ENCODE measurements at places on chromosomes 11 and 22. TPM values are rescaled to one million over a fixed set of nuclear protein-coding genes. Genes with fewer than 3 reads are reported as not detected.
A peak's percentile ranks its signal among the peaks of the same experiment; 100 is the strongest.

GRCh38 chr11:95791709-95792033, 1.4 kb downstream of the CEP57 start:
- peak overlapping the region; percentile 98 for H3K27ac ChIP-seq
- DNase-seq: no peak
- H3K4me1 ChIP-seq: peaks cover 20% of the 10 kb centered on the region
- H3K4me3 ChIP-seq: peak overlapping the region; percentile 54
- no peaks in the 10 kb centered on the region for H3K27me3 ChIP-seq

OSBP2 gene
- polyA plus RNA-seq: 25.5 TPM

DNA sequence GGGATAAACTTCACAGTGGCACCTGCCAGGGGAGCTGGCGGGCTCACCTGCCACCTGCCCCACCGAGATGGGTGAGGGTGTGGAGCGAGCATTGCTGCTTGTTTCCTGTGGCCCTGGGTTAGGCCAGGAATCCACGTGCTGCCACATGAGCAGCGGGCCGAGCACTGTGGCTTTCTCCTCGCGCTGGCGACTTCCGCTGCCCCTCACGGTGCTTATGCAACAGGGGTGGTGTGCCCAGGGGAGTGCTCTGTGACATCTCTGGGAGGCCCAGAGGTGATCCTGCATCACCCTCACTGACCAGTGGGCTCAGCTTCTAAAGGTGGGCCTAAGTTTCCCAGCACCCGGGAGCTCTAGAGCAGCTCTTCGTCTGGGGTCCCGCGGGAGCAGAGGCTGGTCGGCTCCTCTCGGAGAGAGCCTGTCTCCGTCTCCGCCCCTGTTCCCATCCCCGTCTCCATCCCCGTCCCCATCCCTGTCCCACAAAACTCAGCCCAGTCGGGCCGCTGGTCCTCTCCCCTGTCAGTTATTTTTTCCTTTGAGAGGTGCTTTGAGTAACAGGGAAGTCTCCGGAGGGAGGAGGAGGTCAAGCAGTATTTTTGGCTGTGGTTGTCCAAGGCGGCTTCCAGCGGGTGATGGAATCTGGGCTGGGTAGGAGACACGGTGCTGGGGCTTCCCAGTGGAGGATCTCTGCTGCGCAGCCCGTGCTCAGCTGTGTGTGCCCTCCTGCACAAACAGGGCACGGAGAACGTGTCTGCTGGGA, 42.5 kb downstream of the AP2A2 start:
- H3K4me3 ChIP-seq: no peak overlapping the region
- H3K36me3 ChIP-seq: no peaks in the 10 kb centered on the region
- no peaks in the 10 kb centered on the region for H3K4me1 ChIP-seq
- H3K27me3 ChIP-seq: no peaks in the 10 kb centered on the region

GRCh38 chr11:112784323-112785073, 176.7 kb upstream of the NCAM1 start:
- H3K27ac ChIP-seq: no peak overlapping the region
- peaks cover 4% of the 10 kb centered on the region for H3K4me1 ChIP-seq
- no peaks in the 10 kb centered on the region for H3K36me3 ChIP-seq
- no peak overlapping the region for H3K4me3 ChIP-seq
- H3K27me3 ChIP-seq: no peaks in the 10 kb centered on the region

DNA sequence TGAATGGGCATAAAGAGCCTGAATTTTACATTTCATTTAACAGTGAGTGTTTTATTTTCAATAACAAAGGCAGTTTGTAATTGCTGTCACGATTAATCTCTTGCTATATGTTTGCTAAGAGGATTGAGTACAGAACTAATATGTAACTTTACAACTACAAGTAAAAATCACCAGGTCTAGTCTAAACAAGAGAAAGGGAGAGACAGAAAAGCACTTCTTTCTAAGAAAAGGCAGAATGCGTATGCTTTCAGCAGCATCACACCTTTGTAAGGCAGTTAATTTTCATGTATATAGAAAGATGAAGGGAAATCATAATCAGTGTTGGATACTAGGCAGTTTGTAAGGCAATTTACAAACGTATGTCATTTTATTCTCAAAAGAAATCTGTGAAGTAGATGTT, 169.8 kb downstream of the NELL1 start:
- H3K4me3 ChIP-seq: no peak overlapping the region
- DNase-seq: no peak
- no peak overlapping the region for H3K27ac ChIP-seq
- H3K36me3 ChIP-seq: no peaks in the 10 kb centered on the region
- H3K4me1 ChIP-seq: no peaks in the 10 kb centered on the region
- H3K27me3 ChIP-seq: no peaks in the 10 kb centered on the region

OR5B21 gene
- not detected for polyA plus RNA-seq

DNA sequence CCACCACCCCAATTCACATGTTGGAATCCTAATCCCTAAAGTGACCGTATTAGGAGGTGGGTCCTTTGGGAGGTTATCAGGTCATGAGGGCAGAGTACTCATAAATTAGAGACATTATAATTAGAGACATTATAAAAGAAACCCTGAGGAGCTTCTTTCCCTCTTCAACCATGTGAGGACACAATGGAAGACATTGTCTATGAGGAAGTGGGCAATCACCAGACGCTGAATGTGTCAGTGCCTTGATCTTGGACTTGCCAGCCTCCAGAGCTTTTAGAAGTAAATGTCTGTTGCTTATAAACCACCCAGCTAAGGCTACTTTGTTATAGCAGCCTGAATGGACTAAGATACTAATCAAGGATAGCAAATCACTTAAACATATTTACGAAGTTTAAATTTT, 14.8 kb downstream of the GAB2 start:
- no peak overlapping the region for H3K4me3 ChIP-seq
- DNase-seq: no peak
- H3K27me3 ChIP-seq: no peaks in the 10 kb centered on the region
- no peaks in the 10 kb centered on the region for H3K36me3 ChIP-seq

GRCh38 chr11:107898270-107898669, 30.0 kb upstream of the RAB39A start:
- no peaks in the 10 kb centered on the region for H3K4me1 ChIP-seq
- no peak overlapping the region for H3K4me3 ChIP-seq
- peak; percentile 26 for DNase-seq

GRCh38 chr22:39314251-39314971, 5.0 kb downstream of the RPL3 start:
- H3K4me3 ChIP-seq: no peak overlapping the region
- DNase-seq: no peak
- no peaks in the 10 kb centered on the region for H3K36me3 ChIP-seq
- no peaks in the 10 kb centered on the region for H3K27me3 ChIP-seq
- H3K4me1 ChIP-seq: peaks cover 31% of the 10 kb centered on the region

DNA sequence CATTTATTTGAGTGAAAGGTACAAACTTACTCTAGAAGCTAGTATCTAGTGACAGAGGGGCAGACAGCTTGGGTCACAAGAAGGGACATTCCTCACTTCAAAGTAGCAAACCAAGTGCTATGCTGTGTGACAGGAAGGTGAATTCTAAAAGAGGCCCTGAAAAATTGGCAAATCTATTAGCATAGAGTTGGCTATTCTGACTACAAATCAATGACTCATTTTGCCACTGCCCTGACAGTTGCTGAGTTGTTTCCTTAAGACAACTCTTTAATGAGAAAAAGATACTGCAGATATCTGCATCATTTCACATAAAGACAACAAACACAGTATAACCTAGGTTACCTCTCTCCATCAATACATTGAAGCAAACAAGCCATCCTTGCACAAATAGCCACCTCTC, 524.0 kb upstream of the LRRC4C start:
- H3K36me3 ChIP-seq: no peaks in the 10 kb centered on the region
- DNase-seq: no peak
- no peak overlapping the region for H3K27ac ChIP-seq
- H3K4me3 ChIP-seq: no peak overlapping the region
- no peaks in the 10 kb centered on the region for H3K27me3 ChIP-seq

- no peaks in the 10 kb centered on the region for H3K36me3 ChIP-seq
- peak overlapping the region; percentile 46 for H3K27ac ChIP-seq
- peaks cover 10% of the 10 kb centered on the region for H3K4me1 ChIP-seq
- H3K27me3 ChIP-seq: no peaks in the 10 kb centered on the region
Measured at GRCh38 chr11:76175783-76176182, 30.5 kb downstream of the WNT11 start.

TEX54 gene
- 3.5 TPM for polyA plus RNA-seq

ANGPTL5 gene
- 0.12 TPM for polyA plus RNA-seq

DNA sequence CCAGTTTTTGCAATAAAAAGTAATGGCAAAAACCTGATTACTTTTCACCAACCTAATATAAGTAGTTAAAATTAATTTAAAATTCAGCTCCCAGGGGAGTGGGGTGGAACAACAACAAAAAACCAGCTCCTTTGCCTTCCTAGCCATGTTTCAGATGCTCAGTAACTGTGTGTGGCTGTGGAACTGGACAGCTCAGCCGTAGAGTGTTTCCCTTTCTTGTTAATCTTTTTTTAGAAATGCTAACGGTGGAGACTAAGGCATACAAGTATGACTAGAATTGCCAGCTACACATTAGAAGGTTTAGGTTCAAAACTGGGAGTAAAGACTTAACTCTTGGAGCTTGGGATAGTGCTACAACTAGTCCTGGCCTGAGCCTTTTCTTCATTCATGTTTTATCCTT, 45.0 kb downstream of the PPP6R3 start:
- no peaks in the 10 kb centered on the region for H3K27me3 ChIP-seq
- DNase-seq: no peak
- H3K4me3 ChIP-seq: no peak overlapping the region
- peaks cover 24% of the 10 kb centered on the region for H3K4me1 ChIP-seq

DNA sequence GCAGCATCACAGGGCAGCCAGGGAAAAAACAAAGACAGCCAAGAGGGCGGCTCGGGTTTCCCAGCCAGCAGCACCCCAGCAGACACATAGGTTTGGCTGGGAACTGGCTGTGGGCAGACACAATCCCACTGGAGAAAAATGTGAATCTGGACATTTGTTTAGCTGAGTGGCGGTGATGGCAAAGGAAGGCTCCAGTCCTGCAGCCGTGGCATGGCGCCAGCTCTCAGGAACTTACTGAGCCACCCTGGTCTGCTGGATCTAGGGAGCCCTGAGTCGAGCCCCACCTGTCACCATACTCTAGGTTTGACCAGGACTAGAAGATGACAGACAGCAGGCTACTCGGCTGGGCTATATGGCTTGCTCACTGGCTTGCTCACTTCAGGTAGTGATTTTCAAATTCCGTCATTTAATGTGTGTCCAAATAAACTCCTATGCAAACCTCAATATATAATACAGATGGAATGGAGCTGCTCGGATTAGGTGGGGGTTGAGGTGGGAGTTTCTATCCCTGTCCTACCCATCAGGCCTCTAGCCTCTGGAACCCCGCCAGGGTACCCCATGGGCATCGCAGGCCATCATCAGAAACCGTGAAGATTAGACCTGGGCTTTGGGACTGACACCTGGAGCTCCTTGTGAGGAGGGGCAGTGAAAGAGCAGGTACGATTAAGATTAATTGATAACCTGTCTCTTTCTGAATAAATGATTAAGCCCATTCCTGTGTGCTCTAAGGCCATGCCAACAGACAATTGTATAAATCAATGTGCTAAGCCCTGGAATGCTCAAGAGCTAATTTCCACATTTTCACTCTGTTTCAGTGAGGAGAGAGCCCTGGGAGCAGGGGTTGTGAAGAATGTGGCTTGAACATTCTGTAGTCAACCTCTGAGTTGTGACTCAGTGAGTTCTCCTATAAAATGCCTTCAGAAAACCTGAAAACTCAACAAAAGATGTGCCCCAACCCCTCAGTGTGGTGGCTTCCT, 42.5 kb downstream of the GALNT18 start:
- peaks cover 5% of the 10 kb centered on the region for H3K4me1 ChIP-seq
- H3K27me3 ChIP-seq: no peaks in the 10 kb centered on the region
- DNase-seq: no peak
- H3K36me3 ChIP-seq: no peaks in the 10 kb centered on the region

MAP6 gene
- 4.4 TPM for polyA plus RNA-seq

DNA sequence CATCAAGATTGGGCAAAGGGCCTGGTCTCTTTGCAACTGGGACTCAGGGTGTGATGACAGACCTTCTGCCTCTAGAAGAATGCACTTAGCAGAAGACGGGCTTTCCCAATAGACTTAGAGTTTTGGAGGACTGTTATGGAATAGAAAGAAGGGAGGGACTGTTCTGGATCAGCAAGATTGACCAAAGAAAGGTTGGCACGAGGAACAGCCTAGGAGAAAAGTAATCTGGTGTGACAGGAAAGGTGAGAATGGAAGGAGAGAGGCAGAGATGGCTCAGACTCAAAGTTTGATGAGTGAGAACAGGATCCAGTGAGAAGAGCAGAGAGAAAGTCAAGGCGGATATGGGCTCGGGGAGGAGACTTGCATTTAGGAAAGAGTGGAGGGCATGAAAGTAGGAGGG, 23.0 kb upstream of the TMEM45B start:
- H3K4me3 ChIP-seq: no peak overlapping the region
- no peak overlapping the region for H3K27ac ChIP-seq
- no peaks in the 10 kb centered on the region for H3K36me3 ChIP-seq
- no peaks in the 10 kb centered on the region for H3K4me1 ChIP-seq

DNA sequence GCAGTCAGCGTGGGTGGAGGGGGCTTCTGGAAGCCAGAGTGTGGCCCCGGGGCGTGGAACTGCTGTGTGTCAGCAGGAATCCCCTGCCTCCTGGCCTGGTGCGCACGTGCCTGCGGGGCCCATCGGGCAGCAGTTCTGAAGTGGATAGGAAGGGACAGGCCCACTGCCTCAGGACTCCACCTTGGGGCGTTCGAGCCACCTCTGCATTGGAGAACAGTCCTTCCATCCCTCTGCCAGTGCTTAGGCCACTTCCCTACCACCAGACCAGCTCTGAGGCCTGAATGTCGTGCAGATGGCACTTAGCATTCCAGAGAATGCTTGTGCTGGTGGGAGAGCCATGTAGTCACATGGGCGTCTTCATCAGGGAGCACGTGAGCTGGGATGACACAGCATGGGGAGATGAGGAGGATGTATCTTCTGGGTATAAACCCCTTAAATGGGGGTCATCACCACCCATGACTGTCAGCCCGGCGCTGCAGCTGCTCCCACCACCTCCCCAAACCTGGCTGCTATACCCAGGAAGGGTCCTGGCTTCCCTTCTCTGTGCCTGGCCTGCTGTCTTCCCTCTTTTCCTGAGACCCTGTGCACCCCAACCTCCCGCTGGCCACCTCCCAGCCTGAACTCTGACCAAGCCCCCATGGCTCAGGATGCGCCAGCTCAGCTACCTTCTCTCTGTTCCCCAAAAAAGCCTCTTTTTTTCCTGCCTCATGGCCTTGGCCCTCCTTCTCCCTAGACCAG, 9.7 kb downstream of the INCENP start:
- no peaks in the 10 kb centered on the region for H3K4me1 ChIP-seq
- H3K4me3 ChIP-seq: no peak overlapping the region
- no peaks in the 10 kb centered on the region for H3K27me3 ChIP-seq
- no peaks in the 10 kb centered on the region for H3K36me3 ChIP-seq

DNA sequence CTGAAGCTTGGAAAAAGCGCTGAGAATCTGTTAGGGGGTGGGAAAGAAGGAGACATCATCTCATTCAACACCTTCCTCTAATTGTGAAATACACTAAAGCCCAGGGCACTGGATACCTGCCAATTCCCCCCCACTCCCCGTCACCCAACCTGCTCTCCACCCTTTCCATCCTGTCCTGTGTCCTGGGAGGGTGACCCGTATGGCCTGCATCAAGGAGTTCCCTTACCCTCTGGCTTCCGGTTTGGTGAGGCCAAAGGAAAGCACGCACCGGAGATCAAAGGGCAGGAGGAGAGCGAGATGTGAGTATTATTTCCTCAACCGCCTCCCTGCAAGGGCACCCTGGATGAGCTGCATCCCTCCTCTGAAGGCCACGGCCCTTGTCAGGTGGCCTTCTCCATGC, 65.0 kb upstream of the PTPRJ start:
- H3K27ac ChIP-seq: no peak overlapping the region
- H3K36me3 ChIP-seq: no peaks in the 10 kb centered on the region
- H3K4me1 ChIP-seq: peaks cover 14% of the 10 kb centered on the region
- no peak overlapping the region for H3K4me3 ChIP-seq
- no peaks in the 10 kb centered on the region for H3K27me3 ChIP-seq

- H3K27me3 ChIP-seq: no peaks in the 10 kb centered on the region
- H3K4me1 ChIP-seq: no peaks in the 10 kb centered on the region
- no peak for DNase-seq
- no peak overlapping the region for H3K4me3 ChIP-seq
- no peak overlapping the region for H3K27ac ChIP-seq
Measured at GRCh38 chr11:9118277-9118676, 26.9 kb upstream of the SCUBE2 start.
